Endodermal cell (in vitro differentiated cells): ENCODE measurements at places on chromosomes 4 and X. TPM values are rescaled to one million over a fixed set of nuclear protein-coding genes. Genes with fewer than 3 reads are reported as not detected.
A peak's percentile ranks its signal among the peaks of the same experiment; 100 is the strongest.

- no peaks in the 10 kb centered on the region for H3K4me1 ChIP-seq
- H3K4me3 ChIP-seq, result no peak overlapping the region
- DNase-seq, result no peak
- H3K36me3 ChIP-seq, result peaks cover 43% of the 10 kb centered on the region
These were observed 2.1 kb downstream of the EBP start for GRCh38 chrX:48523682-48524081.

BRS3 gene
- total RNA-seq, result not detected in 2 replicates

- peak; percentile 60 for DNase-seq
- no peak overlapping the region for H3K4me3 ChIP-seq
- H3K4me1 ChIP-seq, result no peaks in the 10 kb centered on the region
- H3K27ac ChIP-seq, result no peak overlapping the region
- no peaks in the 10 kb centered on the region for H3K36me3 ChIP-seq
These were observed 29.8 kb downstream of the SAGE1 start for GRCh38 chrX:135923353-135923752.

- DNase-seq, result no peak
- no peaks in the 10 kb centered on the region for H3K4me1 ChIP-seq
- no peak overlapping the region for H3K27ac ChIP-seq
- no peaks in the 10 kb centered on the region for H3K27me3 ChIP-seq
These were observed 74.2 kb upstream of the STS start for GRCh38 chrX:7073336-7073735.

DNA sequence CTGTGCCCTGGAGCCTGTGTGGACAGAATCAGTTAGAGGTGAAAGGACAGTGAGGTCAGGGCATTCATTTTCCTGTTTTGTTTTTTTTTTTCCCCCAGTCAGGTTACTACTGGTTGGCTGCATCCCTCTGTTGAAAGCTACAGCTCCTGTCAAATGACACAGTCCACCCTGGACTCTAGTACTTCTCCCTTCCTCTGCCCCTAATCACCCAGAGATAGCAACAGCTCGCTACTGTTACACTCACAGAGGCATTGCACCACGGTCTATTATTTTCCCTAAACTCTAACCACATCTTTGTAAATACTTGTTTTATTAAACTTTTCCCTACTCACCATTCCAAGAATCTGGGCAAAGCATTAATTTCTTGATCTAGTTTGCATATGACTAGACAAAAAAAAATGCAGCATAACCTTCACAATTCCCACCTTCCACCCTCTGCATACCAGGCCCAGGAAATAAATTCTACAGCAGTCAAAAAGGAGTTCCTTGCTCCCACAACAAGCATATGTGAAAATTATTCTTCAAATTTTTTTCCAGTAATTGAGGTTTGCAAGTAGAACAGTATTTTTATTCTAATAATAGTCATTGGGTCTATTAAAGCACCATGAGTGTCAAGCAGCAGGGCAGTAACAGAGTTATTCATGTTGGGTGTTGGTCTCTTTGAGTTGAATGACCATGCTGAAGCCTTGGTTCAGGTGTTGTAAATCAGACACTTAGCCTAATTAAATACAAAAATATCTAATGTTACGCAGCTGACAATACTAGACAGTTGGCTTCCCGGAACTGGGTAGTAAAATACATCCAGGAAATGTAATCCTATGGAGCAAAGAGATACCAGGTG is 329.2 kb downstream of the INPP4B start:
- H3K36me3 ChIP-seq, result no peaks in the 10 kb centered on the region
- no peaks in the 10 kb centered on the region for H3K27me3 ChIP-seq
- DNase-seq, result no peak
- no peak overlapping the region for H3K4me3 ChIP-seq
- H3K4me1 ChIP-seq, result no peaks in the 10 kb centered on the region

GRCh38 chrX:69614886-69615285 is 1.0 kb upstream of the EDA start:
- peak overlapping the region; percentile 78 for H3K4me3 ChIP-seq
- peaks cover 9% of the 10 kb centered on the region for H3K36me3 ChIP-seq
- DNase-seq, result no peak
- H3K27ac ChIP-seq, result no peak overlapping the region
- H3K4me1 ChIP-seq, result no peaks in the 10 kb centered on the region

- peaks cover 15% of the 10 kb centered on the region for H3K36me3 ChIP-seq
- no peak overlapping the region for H3K27ac ChIP-seq
- peaks cover 16% of the 10 kb centered on the region for H3K4me1 ChIP-seq
- no peaks in the 10 kb centered on the region for H3K27me3 ChIP-seq
- DNase-seq, result peak; percentile 49
These were observed 76.8 kb upstream of the GC start for GRCh38 chr4:71860643-71861042.

GRCh38 chrX:106932960-106933537 is 12.8 kb downstream of the CLDN2 start:
- H3K36me3 ChIP-seq, result no peaks in the 10 kb centered on the region
- H3K27me3 ChIP-seq, result no peaks in the 10 kb centered on the region
- H3K4me3 ChIP-seq, result no peak overlapping the region
- DNase-seq, result no peak

DNA sequence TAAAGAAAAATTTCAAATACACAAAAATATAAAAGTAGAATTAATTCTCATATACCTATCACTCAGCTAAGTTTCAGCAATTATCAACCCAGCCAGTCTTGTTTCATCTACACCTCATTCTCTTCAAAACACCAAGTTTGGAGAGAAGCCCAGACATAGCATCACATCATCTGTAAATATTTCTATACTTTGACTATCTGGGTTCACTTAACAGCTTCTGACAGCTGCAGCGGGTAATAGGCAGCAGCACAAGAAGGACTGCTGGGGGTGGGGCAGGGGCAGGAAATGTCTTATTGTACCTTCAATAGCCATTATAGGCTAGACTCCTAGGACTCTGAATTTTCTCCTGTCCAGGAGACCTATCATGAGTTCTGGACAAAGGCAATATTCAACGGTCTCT is 54.1 kb downstream of the PHF8 start:
- DNase-seq, result no peak
- H3K4me3 ChIP-seq, result no peak overlapping the region
- no peaks in the 10 kb centered on the region for H3K27me3 ChIP-seq
- no peaks in the 10 kb centered on the region for H3K4me1 ChIP-seq
- H3K27ac ChIP-seq, result no peak overlapping the region

NDNF gene
- 2.4 and 3.1 TPM in 2 replicates for total RNA-seq

MED12 gene
- total RNA-seq, result 49.9 and 60.8 TPM in 2 replicates

DNA sequence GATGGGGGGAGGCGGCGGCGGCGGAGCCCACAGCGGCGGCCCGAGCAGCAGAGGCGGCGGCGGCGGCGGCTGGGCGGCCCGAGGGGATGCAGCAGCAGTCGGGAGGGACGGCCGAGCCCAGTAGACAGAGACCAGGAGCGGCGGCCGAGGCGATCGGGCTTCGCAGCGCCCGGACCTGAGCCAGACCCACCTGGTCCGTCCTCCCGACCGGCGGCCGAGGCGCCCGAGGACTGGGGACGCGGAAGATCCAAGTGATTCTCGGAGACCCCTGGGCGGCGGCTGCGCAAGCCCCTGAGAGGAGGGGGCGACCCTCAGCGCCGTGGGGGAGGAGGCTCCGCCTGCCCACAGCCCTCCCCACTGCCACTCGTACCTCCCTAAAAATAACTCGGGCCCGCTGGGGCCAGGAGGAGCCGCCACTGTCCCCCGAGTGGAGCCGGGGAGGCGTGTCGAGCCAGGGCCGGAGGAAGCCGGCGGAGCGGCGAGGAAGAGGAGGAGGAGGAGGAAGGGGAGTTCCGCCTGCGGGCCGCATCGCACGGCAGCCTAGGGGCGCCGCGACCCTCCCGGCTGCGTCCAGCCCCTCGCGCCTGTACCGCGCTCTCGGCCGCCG is 608 bp downstream of the RAPGEF2 start:
- H3K27me3 ChIP-seq, result peaks cover 8% of the 10 kb centered on the region
- H3K36me3 ChIP-seq, result no peaks in the 10 kb centered on the region
- H3K4me1 ChIP-seq, result peaks cover 3% of the 10 kb centered on the region

DNA sequence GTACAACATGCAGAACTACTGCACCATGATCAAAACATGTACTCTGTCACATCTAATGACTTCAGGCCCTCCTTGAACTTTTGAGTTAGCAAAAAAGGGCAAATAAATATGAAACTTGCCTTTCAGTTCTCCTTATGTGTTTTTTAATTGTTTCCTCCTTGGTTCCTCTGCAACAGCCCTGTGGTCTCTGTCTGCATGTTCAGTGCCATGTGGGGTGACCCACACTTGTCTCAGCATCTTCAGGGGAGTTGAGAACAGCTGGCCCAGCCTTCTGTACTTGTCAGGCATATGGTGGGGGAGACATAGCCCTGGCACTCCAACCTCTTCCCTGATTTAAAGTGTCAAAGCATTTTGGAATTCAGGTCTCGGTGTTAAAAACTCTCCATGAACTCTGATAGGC is 188.0 kb upstream of the PGRMC2 start:
- no peak for DNase-seq
- H3K4me3 ChIP-seq, result no peak overlapping the region
- no peaks in the 10 kb centered on the region for H3K36me3 ChIP-seq
- H3K27ac ChIP-seq, result no peak overlapping the region
- H3K27me3 ChIP-seq, result no peaks in the 10 kb centered on the region

DNA sequence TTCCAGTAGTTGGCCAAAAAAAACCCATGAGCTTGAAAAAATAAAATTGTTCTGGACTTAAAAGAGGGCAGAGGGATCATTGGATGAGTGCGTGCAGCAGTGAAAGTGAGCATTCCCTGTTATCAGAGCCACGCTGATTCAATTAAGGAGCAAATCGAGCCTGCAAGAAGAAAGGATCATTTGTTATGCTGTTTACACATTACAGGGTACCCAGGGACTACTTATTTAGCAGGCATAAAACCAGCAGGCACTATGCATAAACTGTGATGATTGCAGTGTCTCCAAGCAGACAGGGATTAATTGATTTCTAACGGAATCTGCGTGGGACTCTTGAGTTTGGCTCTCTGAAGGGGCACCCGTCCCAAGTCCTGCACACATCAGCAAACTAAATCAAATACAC is 83.5 kb downstream of the SHOX start:
- no peak overlapping the region for H3K27ac ChIP-seq
- no peaks in the 10 kb centered on the region for H3K27me3 ChIP-seq
- no peaks in the 10 kb centered on the region for H3K36me3 ChIP-seq
- H3K4me1 ChIP-seq, result no peaks in the 10 kb centered on the region
- H3K4me3 ChIP-seq, result no peak overlapping the region

GRCh38 chr4:109049926-109050325 is 252.5 kb downstream of the COL25A1 start:
- H3K27me3 ChIP-seq, result no peaks in the 10 kb centered on the region
- DNase-seq, result no peak
- H3K4me3 ChIP-seq, result no peak overlapping the region
- H3K4me1 ChIP-seq, result no peaks in the 10 kb centered on the region
- H3K36me3 ChIP-seq, result no peaks in the 10 kb centered on the region

GRCh38 chr4:122758033-122758432 is 25.5 kb downstream of the BBS12 start:
- no peaks in the 10 kb centered on the region for H3K36me3 ChIP-seq
- no peak for DNase-seq
- H3K27ac ChIP-seq, result no peak overlapping the region
- no peaks in the 10 kb centered on the region for H3K4me1 ChIP-seq

DNA sequence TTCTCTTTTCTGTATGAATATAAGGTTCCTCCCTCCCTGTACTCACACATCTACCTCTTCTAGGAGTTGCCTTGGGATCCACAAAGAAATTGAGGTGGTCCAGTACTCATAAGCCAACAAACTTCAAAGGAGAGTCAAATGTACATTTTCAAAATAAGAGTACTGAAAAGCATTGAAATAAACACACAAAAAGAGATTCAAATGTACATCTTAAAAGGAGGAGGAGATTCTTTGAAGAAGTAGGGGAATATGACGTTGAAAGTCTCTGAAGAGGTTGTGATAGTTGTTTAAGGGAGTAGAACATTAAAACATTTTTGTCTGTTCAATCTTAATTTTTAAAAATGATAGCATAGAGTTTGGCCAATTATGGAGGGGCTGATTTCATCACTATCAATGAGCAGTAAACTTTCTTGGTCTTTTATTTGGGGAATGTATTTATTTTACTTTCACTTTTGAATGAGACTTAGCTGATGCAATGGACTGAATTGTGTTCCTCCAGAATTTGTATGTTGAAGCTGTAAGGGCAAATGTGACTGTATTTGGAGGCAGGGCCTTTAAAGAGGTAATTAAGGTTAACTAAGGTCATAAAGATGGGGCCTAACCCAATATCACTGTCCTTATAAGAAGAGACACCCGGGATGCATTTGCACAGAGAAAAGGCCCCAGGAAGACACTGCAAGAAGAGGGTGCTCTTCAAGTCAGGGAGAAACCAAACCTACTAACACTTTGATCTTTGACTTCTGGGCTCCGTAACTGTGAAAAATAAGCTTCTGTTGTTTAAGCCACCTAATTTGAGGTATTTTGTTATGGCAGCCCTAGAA is 226.3 kb upstream of the PGRMC2 start:
- H3K4me3 ChIP-seq, result no peak overlapping the region
- peaks cover 7% of the 10 kb centered on the region for H3K4me1 ChIP-seq
- H3K36me3 ChIP-seq, result no peaks in the 10 kb centered on the region
- DNase-seq, result no peak

HTN3 gene
- not detected in 3 replicates for total RNA-seq

DNA sequence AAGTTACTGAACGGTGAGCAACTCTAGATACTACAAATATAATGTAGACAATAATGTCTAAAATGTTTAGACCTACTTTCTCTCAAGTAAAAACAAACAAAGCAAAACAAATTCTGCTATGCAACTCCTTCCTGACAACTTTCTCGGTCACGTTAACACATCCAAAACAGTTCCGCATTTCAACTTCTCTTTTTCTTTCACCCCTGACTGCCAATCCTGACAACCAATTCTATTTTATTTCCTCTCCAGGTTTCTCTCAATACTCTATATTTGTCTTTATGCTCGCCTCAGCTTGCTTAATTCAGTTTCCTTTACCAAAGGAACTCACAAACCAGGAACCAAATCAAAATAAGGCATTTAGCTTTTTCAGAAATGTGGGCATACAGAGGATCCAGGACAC is 513.0 kb downstream of the FSTL5 start:
- DNase-seq, result no peak
- H3K36me3 ChIP-seq, result no peaks in the 10 kb centered on the region
- H3K4me3 ChIP-seq, result no peak overlapping the region
- no peaks in the 10 kb centered on the region for H3K4me1 ChIP-seq

CFAP99 gene
- total RNA-seq, result 0.61 TPM in 1 of 2 replicates, not detected in the other

DNA sequence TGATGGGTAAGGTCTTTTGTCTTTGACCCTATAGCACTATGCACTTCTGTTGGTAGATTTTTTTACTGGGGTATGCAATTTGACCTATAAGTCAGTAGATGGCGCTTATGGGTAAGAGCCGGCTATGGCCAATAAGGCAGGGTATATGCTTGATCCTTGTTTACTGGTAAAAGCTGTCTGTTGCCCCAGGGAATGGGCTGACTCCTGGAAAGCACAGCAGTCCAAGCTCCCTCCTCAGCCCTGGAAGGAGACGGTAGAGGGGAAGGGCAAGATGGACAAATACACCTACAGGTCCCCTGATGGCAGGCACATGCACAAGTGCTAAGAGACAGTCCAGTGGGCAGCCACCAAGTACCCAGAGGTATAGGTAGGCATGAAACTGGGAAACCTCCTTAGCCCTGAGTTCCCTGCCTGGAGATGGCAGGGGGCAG is 63.7 kb downstream of the ADAMTS3 start:
- no peaks in the 10 kb centered on the region for H3K36me3 ChIP-seq
- DNase-seq, result peak; percentile 77
- H3K27ac ChIP-seq, result no peak overlapping the region
- H3K4me3 ChIP-seq, result no peak overlapping the region

TMEM154 gene
- total RNA-seq, result 0.52 to 3.0 TPM (median 1.6 TPM) in 3 replicates
